GOT3 (cell line): ENCODE measurements at places on chromosomes 7 and 10.

- DNase-seq, result no peak
Observed at GRCh38 chr7:92076509-92076908, 57.8 kb downstream of the CYP51A1 start.

DNA sequence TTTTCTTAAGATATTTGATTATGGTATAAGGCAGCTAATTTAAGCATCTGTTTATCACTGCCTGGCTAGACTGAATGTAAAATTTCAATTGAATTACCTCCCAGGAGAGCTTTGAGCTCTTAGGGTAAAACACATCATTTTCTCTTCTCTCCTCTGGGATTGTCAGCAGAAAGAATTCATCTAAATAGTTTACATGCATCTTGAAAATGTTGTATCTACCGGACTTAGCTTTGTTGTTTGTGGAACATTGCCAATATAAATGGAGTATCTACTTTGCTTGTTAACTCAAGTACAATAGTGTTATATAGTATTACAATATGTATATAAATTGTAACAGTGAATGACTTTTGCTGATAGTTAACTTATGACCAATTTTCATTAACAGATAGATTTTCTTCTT is 73.3 kb downstream of the TAF3 start:
- DNase-seq, result no peak

- no peak for DNase-seq
Observed at GRCh38 chr10:61142987-61143386, 199.0 kb upstream of the RHOBTB1 start.

- DNase-seq, result no peak
Observed at GRCh38 chr7:17071866-17072265, 190.1 kb upstream of the AGR3 start.

GRCh38 chr7:2825559-2826227 is 18.4 kb downstream of the GNA12 start:
- DNase-seq, result no peak

- DNase-seq, result no peak
Observed at GRCh38 chr7:158252837-158253669, 334.6 kb downstream of the PTPRN2 start.

- no peak for DNase-seq
Observed at GRCh38 chr7:44750921-44751571, 2.4 kb downstream of the ZMIZ2 start.

DNA sequence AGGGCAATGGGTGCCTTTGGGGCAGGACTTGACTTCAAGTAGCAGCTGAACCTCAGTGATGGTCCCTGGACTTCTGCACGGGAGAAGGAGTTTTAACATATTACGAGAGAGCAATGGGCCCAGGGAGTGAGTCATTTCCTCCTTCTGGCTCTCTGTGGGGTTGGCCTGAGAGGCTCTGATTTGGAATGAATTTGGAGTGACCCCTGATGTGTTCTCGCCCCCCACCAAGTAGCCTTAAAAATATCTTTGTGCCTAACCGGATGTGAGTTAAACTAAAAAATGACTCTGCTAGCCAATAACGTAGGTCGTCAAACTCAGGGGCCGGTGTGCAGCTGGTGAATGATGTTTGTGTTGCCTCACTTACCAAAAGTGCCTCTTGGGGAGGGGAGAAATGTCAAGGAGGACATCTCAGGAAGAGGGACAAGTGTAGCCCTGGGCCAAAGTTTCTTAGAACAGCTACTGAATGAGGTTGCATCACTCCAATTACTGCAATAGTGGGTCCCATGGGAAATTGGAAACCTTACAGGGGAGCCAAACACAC is 656.6 kb downstream of the INHBA start:
- no peak for DNase-seq

DNA sequence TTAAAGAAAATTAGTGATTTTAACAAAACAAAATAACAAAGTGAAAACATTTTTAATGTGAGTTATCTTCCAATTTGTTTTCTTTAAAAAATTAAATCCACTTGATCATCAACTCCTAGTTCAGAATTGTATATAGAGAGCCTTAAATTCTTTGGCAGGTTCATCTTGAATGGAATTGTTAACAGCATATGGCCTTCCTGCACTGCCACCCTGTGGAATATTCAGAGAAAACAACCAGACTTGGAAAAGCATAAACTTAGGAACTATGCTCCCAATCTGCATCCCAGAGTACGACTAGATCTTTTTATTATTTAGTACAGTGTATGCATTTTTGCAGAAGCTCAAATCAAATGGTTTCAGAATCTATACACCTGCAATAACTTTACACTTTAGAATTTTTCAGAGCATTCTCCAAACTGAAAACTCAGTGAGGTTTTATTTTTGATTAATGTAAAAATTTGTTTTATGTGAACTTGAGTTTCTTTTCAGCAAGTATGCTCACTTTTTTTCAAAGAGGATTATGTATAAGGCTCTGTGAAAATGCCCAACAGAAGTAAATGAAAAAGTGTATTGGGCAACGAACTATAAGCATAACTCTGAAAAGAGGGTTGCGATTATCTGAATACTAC is 44.9 kb upstream of the ANK3 start:
- no peak for DNase-seq

DNA sequence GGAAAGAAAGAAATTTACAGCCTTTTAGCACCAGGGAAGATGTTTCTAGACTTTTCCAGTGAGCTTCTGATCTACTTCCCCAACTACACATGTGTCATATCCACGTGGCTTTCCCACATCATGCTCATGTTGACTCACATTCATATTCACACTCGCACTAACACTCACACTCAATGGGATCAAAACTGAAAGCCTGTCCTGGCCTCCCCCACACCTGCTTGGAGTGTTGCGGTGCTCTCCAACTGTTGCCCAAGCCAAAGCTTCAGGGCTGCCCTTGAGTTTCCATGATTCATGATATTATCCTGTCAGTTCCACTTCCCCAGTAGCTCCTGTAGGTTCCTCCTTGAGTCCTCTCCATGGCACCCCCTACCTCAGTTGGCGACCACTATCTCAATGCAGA is 444.4 kb downstream of the GATA3 start:
- DNase-seq, result no peak

DNA sequence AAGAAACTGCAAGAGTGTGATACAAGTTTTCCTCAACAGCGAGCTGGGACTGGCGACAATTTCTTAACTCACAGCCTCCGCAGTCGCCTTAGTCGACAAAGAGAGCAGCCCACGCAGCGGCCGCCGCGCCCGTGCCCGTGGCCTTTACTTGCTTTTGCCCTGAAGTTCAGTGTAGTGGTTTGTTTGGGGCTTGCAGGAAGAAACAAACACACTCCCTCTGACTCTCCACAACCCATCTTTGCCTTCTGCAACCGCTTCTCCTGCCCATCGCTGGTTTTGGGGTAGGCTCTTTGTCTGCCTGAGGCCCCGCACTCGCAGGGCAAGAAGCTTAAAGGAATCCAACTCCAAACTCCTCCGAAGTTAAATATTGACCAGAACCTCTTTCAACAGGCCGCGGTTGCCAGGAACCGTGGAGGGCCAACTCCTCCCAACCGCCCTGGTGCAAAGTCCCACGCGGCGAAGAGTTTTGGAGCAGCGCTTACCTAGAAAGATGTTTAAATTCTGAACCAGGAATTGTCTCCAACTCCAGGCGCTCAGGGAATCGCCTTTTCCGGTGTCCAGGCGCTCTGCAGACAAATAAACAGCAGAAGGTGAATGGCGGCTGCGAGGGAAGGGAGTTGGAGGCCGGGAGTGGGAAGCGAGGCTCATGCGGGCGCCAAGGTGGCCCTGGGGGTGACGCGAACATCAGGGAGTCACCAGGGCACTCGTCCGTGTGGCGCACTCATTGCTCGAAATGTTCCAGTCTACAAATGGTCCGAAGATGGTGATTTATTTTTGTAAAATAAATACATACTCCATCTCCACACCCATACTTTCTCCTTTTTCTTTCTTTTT is 8.3 kb downstream of the HOXA4 start:
- no peak for DNase-seq

DNA sequence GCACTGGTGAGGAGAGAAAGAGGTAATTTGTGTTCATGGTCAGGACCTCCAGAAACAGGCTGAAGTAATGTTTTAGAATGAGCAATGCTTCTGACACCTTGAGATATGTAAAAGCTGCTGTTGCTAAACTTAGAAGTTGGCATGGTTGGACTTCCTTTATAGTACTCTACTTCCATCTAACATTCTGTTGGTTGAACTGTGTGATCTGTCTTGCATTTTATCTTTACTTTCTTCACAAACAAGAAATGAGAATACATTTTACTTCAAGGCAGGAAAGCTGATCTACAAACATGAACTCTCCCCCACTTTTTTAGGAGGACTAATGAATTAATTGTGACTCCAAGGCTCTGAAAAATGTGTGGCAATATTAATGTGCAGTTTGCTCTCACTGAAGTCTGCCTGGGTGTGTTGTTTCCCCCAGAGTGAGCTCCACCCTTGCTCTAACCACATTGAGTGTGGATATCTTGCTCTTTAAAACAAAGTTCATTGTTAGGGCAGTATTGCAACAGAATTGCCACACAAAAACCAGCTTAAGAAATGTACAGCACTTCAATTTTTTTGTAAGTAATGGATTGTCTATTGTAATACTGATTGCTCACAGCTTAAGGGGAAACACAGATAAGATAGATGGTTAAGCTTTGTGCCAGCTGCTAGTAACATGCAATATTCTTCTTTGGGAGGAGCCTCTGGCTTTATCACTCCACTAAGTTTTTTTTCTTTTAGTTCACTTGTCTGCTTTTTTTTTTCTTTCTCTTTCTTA is 69.0 kb downstream of the ADD3 start:
- no peak for DNase-seq

DNA sequence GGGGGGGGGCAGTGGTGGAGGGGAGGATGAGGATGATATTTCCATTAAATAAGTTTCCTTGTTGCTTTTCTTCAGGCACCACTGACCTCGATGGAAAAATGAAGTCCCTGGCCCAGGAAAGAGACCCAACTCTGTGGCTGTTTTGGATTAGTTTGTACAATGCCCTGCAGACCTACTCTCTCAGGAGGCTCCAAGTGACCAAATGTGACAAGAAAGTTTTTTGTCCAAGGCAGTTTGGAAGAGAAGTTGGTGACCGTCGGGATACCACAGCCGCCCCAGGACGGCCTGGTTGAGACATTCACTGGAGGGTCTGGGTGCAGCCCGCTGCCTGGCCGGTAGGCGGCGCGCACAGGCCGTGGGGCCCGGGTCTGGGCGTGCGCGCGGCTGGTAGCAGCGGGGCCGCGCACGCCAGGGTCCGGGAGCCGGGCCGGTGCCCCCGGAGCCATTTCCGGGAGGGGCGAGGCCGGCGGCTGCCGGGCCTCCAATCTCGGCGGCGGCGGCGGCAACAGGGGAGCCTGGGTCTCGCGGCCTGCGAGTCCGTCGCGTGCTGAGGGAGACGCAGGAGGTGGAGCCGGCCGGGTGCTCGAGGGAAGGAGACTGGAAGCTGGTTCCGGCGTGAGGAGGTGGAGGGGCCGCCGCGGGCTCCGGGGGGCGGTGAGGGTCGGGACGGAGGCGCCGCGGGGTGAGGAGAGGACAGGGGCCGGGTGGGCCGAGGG is at the start of gene SGPL1:
Gene SGPL1 (plus strand): TSS at position 445 of the 716 bp plus-strand sequence. CDS start 906 bp downstream, outside the sequence.
- peak; percentile 57 for DNase-seq

DNA sequence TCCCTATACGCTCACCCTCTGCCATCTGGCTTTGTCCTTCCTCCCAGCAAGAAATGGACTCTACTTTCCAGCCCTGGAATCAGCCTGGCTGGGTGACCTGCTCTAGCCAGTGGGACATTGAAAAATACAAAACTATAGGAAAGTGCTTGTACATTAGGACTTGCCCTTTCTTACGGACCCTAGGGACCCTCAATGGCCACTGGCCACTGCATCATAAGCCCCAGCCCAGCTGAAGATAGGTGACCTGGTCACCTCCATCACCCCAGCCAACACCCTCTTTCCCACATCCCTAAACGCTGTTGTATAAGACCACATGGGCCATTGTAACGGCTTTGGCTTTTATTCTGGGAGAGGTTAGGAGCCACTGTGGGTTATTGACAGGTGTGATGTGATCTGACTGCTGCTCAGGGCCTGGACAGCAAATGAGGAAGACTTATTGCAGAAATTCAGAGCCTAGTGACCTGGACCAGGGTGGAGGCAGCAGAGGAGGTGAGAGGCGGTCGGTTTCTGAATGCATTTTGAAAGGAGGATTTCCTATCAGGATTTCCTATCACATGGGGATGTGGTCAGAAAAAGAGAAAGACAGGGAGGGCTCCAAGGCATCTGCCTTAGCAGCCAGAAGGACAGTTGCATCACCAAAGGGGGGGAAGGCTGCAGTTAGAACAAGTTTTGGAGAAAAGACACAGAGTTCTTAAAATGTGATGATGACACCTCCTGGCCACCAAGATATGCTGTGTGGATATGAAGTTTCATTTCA is 2.2 kb upstream of the LMBR1 start:
- DNase-seq, result no peak
